ENCODE measurements at places on chromosomes 11 and 22. TPM values are rescaled to one million over a fixed set of nuclear protein-coding genes. Genes with fewer than 3 reads are reported as not detected.

Gene GRIA4
- total RNA-seq = not detected

Gene UBQLN3
- total RNA-seq = not detected

Gene BTBD10
- 20.1 TPM for total RNA-seq

GRCh38 chr22:42880815-42881214 lies 23.7 kb upstream of the ARFGAP3 start:
- H3K4me3 ChIP-seq = no peak overlapping the region
- no peak for DNase-seq
- H3K27me3 ChIP-seq = no peaks in the 10 kb centered on the region
- peaks cover 13% of the 10 kb centered on the region for H3K36me3 ChIP-seq
- H3K4me1 ChIP-seq = no peaks in the 10 kb centered on the region
- H3K27ac ChIP-seq = no peak overlapping the region

- no peaks in the 10 kb centered on the region for H3K27me3 ChIP-seq
- no peak overlapping the region for H3K4me3 ChIP-seq
- DNase-seq = no peak
- no peak overlapping the region for H3K27ac ChIP-seq
Measured at GRCh38 chr11:94424011-94424410, 22.8 kb upstream of the GPR83 start.

DNA sequence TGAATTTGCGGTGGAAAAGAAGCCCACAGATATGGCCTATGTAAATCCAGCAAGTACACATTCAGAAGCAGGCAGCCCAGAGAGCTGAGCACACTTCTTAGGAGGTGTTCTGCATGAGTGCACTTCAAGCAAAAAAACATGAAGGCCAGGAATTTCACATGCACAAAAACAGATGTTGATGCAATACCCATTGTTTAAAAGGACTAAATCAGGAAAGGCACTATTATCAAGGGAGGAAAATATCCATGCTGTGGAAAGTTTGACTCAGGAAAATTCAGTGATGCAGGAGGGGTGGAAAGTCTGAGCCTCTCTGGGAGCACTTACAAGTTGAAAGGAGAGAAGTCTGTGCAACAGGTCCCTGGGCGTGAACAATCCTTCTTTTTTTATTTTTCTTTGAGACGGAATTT lies 15.8 kb upstream of the CARS1 start:
- H3K4me3 ChIP-seq = no peak overlapping the region
- H3K4me1 ChIP-seq = no peaks in the 10 kb centered on the region
- H3K27ac ChIP-seq = no peak overlapping the region
- peaks cover 5% of the 10 kb centered on the region for H3K27me3 ChIP-seq
- DNase-seq = no peak
- H3K36me3 ChIP-seq = no peaks in the 10 kb centered on the region

DNA sequence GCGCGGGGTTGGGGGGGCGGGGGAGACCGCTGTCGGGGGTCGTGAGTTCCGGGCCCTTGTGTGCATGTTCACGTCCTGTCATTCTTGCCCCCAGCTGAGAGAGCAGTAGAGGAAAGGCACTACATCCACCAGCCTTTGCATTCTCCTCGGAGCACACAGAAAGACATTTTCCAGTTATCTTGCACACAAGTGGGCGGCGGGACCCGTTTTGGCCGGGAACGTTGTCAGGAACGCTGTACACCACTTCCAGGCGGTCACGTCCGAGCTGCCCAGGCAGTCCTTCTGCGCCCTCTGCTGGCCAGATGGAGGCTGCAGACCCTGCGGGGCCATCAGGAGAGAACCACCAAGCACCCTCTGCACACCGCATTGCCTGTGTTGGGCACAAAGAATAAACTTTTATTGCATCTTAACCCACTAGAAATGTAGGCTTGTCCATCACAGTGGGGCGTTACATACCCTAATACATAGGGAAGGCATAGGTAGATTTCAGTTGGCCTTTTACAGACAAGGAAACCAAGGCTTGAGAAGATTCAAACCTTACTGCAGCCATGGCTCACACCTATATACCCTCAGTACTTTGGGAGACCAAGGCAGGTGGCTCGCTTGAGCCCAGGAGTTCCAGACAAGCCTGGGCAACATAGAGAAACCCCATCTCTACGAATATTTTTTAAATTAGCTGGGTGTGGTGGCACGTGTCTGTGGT lies 2.8 kb upstream of the CDKN1C start:
- H3K27ac ChIP-seq = no peak overlapping the region
- H3K27me3 ChIP-seq = peaks cover under 1% of the 10 kb centered on the region
- H3K4me1 ChIP-seq = peaks cover 20% of the 10 kb centered on the region
- H3K36me3 ChIP-seq = no peaks in the 10 kb centered on the region
- H3K4me3 ChIP-seq = no peak overlapping the region
